ENCODE measurements at places on chromosomes 7 and 10. TPM values are rescaled to one million over a fixed set of nuclear protein-coding genes. Genes with fewer than 3 reads are reported as not detected.

DNA sequence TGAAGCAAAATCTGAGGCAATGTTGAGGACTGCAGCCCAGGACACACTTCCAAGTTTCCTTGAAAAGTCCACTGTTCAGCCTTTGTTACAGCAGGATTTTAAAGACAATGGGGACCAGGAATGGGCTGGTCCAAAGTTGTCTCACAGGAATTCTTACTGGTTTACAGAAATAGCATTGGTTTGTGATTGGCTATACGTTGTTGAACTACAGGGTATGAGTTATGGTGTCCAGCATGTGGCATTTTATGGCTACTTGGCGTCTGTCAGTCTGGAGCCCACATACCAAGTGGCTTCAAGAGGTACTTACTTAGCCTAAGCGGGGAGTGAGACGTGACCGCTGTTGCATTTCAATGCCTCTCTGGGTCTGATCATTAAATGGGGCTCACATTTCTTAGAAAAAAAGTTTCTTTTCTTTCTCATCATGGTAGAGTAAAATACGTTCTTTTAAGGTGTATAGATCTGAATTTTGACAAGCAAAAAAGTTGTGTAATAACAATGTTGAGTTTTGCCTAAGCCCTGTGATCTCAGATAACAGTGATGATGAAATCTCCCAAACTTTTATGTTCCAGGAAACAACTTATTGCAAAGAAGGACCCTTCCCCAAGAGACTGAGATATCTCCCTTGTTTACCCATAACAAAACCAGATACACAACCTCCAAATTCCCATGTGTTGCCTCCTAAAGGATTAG, 100.0 kb upstream of the TRIM24 start:
- no peaks in the 10 kb centered on the region for H3K4me1 ChIP-seq
- no peaks in the 10 kb centered on the region for H3K36me3 ChIP-seq
- no peak overlapping the region for H3K4me3 ChIP-seq

CASTOR2 gene
- 6.7 TPM for total RNA-seq

- H3K36me3 ChIP-seq = peaks cover 2% of the 10 kb centered on the region
- H3K27ac ChIP-seq = no peak overlapping the region
- no peak overlapping the region for H3K4me3 ChIP-seq
- no peaks in the 10 kb centered on the region for H3K27me3 ChIP-seq
- DNase-seq = no peak
- peaks cover 7% of the 10 kb centered on the region for H3K4me1 ChIP-seq
Measured at GRCh38 chr7:112288301-112288700, 81.8 kb downstream of the ZNF277 start.

DNA sequence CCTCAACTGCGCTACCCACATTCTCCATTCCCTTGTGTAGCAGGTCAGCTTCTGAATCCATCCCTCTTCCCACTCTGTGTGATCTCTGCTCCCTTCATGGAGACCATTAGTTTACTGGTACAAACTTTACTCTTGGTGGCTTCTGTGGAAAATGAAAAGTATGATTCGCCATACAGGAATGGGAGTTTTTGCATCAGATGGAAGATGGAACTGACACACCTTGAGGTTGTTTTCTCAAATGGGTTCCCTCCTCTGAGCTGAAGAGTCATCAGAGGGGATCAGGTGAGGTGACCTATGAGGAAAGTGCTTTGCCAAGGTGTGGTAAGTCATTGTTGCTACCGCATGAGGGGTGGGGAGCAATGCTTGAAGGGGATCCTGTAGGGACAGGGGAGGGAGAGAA, 266.8 kb downstream of the INHBA start:
- no peak for DNase-seq
- no peak overlapping the region for H3K4me3 ChIP-seq
- no peaks in the 10 kb centered on the region for H3K27me3 ChIP-seq

DNA sequence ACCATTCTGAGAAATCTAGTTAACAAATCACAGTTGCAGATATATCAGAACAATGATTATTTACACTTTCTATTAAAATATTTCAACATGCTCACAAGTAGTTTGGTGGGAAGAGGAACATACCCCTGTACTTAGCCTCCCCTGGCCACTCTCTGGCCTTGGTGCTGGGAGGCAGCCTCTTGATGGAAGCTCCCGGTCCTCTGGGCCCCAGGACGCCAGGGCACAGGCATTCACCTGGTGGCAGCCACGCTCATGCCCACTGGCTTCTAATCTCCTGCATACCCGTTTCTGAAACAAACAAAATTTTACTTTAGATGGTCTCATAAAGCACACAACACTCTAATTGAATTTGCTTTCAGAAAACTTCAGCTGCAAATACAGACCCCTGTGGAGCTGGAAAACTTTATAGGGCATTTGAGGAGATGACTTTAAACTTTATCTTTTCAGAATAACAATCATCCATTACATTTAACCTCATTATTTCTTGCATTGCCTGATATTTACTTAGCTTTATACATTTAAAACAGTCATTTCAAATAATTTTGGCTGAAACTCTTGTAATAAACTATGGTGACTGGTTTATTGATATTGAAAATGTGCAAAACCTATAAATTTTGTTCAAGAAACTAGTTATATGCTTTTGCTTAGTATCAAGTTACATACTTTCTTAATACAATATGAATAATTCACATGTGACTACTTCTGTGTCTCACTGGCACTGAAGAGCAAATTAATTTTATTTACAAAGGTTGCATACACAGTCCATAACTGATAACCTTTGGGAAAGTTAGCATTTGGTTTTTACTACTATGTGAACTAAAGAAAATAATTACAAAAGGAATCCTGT, 30.8 kb downstream of the C10orf143 start:
- no peaks in the 10 kb centered on the region for H3K36me3 ChIP-seq
- H3K27me3 ChIP-seq = no peaks in the 10 kb centered on the region
- DNase-seq = no peak
- H3K4me1 ChIP-seq = no peaks in the 10 kb centered on the region

ZNF862 gene
- total RNA-seq = 14.1 TPM

NPFFR1 gene
- total RNA-seq = 0.12 TPM

GRCh38 chr10:133128126-133129070, 31.6 kb upstream of the KNDC1 start:
- H3K4me3 ChIP-seq = no peak overlapping the region
- no peaks in the 10 kb centered on the region for H3K4me1 ChIP-seq
- DNase-seq = no peak
- H3K27me3 ChIP-seq = peaks cover 13% of the 10 kb centered on the region
- no peaks in the 10 kb centered on the region for H3K36me3 ChIP-seq

GRCh38 chr7:25665374-25665773, 437.1 kb upstream of the NPVF start:
- H3K27ac ChIP-seq = no peak overlapping the region
- H3K27me3 ChIP-seq = no peaks in the 10 kb centered on the region

- no peak overlapping the region for H3K4me3 ChIP-seq
- H3K36me3 ChIP-seq = no peaks in the 10 kb centered on the region
- H3K27ac ChIP-seq = no peak overlapping the region
- H3K4me1 ChIP-seq = no peaks in the 10 kb centered on the region
Measured at GRCh38 chr10:75379212-75379724, 22.3 kb downstream of the ZNF503 start.

CRHR2 gene
- 0.20 TPM for total RNA-seq

GALNT17 gene
- total RNA-seq = 10.4 TPM

GRCh38 chr10:95295031-95295755, 4.4 kb upstream of the PDLIM1 start:
- H3K4me1 ChIP-seq = peaks cover 5% of the 10 kb centered on the region
- peak overlapping the region; percentile 48 for H3K27ac ChIP-seq
- peak; percentile 73 for DNase-seq
- H3K27me3 ChIP-seq = no peaks in the 10 kb centered on the region

DNA sequence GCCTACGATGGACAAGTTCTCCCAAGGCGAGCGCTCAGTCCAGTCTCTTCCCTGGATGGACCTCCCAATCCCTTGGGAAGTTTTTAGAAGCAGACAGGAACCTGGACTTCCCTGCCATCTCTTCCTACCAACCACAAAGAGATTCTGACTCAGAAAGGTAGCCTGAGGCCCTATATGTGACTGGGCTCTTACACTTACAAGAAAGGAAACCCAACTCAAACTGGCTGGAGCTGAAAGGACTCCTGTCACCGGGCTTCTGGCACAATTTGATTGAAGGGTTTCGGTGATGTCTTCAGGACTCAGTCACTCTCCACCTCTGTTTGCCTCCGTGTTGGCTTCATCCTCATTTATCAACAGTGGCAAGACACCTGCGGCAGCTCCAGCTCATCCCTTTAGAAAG, 3.7 kb upstream of the COL13A1 start:
- DNase-seq = no peak
- no peak overlapping the region for H3K27ac ChIP-seq
- peaks cover 4% of the 10 kb centered on the region for H3K4me1 ChIP-seq
- peaks cover 3% of the 10 kb centered on the region for H3K27me3 ChIP-seq

DNA sequence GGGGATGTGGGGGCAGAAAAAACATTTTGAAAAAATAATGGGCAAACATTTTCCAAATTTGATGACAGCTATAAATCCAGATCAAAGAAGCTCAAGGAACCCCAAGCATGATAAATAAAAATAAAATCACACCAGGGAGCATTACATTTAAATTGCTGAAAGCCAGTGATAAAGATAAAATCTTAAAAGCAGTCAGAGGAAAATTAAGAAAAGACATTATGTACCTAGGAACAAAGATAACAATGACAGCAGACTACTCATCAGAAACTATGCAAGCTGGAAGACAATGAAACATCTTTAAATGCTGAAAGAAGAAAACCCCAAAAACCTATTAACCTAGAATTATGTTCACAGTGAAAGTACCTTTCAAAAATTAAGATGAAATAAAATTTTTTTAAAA, 23.3 kb downstream of the NEUROG3 start:
- DNase-seq = no peak
- no peak overlapping the region for H3K27ac ChIP-seq
- no peaks in the 10 kb centered on the region for H3K36me3 ChIP-seq

- H3K4me3 ChIP-seq = no peak overlapping the region
- H3K4me1 ChIP-seq = no peaks in the 10 kb centered on the region
- no peaks in the 10 kb centered on the region for H3K27me3 ChIP-seq
- no peak for DNase-seq
- H3K27ac ChIP-seq = no peak overlapping the region
- no peaks in the 10 kb centered on the region for H3K36me3 ChIP-seq
Measured at GRCh38 chr10:80253266-80253962, 36.0 kb downstream of the MAT1A start.

ASAH2 gene
- 3.7 TPM for total RNA-seq

DNA sequence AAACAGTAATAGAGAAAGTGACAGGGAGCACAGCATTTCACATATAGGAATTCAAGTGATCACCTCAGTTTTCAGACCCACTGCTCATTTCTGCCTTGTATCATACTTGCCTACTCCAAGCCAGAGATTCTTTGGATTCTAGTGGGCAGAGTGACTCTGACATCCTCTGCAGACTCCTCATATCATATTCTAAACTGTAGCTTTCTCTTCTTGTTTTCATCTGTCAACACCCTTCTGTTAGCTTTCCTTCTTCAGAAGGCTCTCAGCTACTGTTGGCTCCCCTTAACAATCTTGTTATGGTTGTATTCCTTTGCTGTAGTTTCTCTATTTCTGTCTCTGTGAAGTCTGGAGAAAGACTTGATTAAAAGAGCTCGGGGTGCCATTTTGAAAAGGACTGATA, 120.5 kb downstream of the CTNNA3 start:
- DNase-seq = no peak
- no peaks in the 10 kb centered on the region for H3K4me1 ChIP-seq
- H3K4me3 ChIP-seq = no peak overlapping the region
- H3K36me3 ChIP-seq = no peaks in the 10 kb centered on the region
- H3K27ac ChIP-seq = no peak overlapping the region

DNA sequence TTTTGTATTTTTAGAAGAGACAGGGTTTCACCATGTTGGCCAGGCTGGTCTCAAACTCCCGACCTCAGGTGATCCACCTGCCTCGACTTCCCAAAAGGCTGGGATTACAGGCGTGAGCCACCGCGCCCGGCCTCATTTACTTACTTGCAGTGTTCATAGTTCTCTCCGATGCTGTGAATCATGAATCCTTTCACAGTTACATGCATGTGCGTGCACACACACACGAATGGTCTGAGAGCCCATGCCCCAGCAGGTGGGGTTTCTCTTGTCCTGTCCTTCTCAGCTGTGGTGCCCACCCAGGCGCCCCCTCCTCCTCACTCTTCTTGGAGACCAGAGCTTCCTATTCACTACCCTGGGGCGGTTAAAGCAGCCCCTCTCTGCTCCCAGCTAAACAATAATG, 50.6 kb downstream of the RBM17 start:
- no peak overlapping the region for H3K27ac ChIP-seq
- no peaks in the 10 kb centered on the region for H3K36me3 ChIP-seq
- no peak overlapping the region for H3K4me3 ChIP-seq
- peaks cover 2% of the 10 kb centered on the region for H3K27me3 ChIP-seq

GRCh38 chr7:106792233-106792926, 72.7 kb upstream of the PIK3CG start:
- H3K4me1 ChIP-seq = no peaks in the 10 kb centered on the region
- H3K36me3 ChIP-seq = no peaks in the 10 kb centered on the region
- H3K27me3 ChIP-seq = no peaks in the 10 kb centered on the region
- H3K4me3 ChIP-seq = no peak overlapping the region

- no peak for DNase-seq
- H3K36me3 ChIP-seq = no peaks in the 10 kb centered on the region
- H3K4me3 ChIP-seq = no peak overlapping the region
- no peak overlapping the region for H3K27ac ChIP-seq
- no peaks in the 10 kb centered on the region for H3K27me3 ChIP-seq
Measured at GRCh38 chr10:70576803-70577517, 25.6 kb downstream of the PRF1 start.

DNA sequence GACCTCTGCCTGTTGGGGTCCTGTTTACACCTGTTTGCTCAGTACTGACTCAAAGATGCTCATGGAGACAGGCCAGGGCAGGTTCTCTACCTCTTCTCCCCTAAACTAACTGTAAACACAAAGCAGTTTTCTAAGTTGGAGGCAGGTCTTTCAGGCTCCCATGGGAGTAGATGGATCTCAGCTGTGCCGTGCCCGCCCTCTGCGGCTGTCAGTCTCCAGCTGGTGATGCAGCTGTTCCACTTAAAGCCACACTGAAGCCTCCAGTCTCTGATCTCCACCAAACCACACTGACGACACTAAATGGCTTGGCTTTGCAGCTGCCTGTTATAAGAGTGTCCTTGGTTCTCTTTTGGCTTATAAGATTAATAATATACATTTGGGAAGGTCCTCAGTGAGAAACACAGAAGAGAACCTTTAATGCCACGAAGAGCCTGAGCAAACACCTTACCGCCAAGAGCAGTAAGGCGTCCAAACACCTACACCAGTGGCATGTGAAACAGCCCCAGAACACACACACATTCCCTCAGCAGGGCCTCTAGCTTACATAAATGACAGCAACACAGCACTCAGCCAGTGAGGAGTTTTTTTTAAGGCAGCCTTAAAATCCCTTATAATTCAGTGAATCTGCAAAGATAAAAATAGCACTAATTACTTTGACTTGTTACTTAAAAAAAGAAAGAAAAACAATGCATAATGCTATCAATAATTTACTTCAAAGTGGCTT, 60.4 kb upstream of the KCNIP2 start:
- no peak for DNase-seq
- no peaks in the 10 kb centered on the region for H3K27me3 ChIP-seq
- H3K4me3 ChIP-seq = no peak overlapping the region
